ENCODE measurements at places on chromosomes 7 and 10. TPM values are rescaled to one million over a fixed set of nuclear protein-coding genes. Genes with fewer than 3 reads are reported as not detected.
A peak's percentile ranks its signal among the peaks of the same experiment; 100 is the strongest.

EBLN1 gene
- not detected for total RNA-seq

GRCh38 chr10:12228851-12229250 is 32.9 kb downstream of the CDC123 start:
- DNase-seq, result no peak

GRCh38 chr7:52741670-52742290 is 293.7 kb upstream of the POM121L12 start:
- DNase-seq, result no peak

STEAP2 gene
- not detected for total RNA-seq

DNA sequence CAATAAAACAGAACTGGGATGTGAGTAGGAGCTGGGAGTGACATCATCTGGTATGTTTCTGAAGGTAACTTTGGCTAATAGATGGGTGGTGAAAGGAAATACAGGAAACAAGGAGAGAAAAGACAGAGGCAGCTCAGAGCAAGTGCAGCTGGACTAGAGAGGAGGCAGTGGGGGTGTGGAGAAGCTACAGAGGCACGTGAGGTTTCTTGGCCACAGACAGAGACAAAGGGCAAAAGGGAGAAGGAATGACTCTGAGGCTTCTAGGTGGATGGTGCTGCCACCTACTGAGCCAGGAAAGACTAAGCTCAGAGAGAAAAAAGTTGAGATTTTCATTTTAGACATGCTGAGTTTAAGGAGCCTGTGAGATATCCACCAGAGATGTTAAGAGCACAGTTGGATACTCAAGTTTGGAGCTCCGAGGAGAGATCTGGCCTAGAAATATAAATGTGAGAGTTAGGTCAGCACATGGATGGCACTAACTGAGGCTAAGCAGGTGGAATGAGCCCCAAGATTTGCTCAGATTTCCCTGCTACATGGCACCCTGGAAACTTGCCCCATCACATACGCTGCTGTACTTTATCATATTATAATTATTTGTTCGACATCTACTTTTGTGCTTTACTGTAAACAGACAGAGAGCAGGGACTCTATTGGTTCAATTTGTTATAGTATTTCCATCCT is 293.0 kb upstream of the IMMP2L start:
- peak; percentile 28 for DNase-seq

- DNase-seq, result no peak
These were observed 19.8 kb downstream of the SHH start for GRCh38 chr7:155792315-155792960.

WIPF3 gene
- not detected for total RNA-seq

- DNase-seq, result no peak
These were observed 10.6 kb upstream of the GIMAP4 start for GRCh38 chr7:150556521-150557138.

- DNase-seq, result peak; percentile 42
These were observed at the start of gene TBXAS1 for GRCh38 chr7:139829025-139829774. Gene TBXAS1, plus strand, starts transcription at chr7:139829264. Its CDS starts 127 bp downstream, at chr7:139829391.

GRCh38 chr10:124728830-124729661 is 15.1 kb downstream of the FAM53B start:
- DNase-seq, result no peak

GRCh38 chr10:99926925-99927720 is 82.6 kb downstream of the DNMBP start:
- DNase-seq, result no peak

- peak; percentile 1 for DNase-seq
These were observed 101.1 kb downstream of the PTPRE start for GRCh38 chr10:128007971-128008370.

SORBS1 gene
- 0.69 TPM for total RNA-seq

DNA sequence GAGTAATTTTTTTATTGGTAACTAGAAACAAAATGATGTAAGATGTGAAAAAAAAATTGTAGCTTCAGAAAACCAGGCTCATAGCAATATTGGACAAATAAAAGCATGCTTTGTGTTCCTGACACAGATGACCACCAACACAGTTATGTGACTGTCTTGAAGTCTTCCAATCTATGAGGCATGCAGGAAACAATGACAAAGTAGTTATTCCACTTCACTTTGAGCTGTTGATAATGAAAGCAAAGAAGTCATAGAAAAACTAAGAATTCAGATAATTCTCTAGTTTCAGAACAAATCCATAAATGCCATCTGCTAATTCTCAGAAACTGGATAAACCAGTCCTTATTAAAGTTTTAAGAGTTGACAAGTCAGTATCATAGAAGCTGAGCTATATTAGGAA is 378.4 kb upstream of the SEMA3D start:
- no peak for DNase-seq

LRRN3 gene
- total RNA-seq, result 8.0 TPM

DNA sequence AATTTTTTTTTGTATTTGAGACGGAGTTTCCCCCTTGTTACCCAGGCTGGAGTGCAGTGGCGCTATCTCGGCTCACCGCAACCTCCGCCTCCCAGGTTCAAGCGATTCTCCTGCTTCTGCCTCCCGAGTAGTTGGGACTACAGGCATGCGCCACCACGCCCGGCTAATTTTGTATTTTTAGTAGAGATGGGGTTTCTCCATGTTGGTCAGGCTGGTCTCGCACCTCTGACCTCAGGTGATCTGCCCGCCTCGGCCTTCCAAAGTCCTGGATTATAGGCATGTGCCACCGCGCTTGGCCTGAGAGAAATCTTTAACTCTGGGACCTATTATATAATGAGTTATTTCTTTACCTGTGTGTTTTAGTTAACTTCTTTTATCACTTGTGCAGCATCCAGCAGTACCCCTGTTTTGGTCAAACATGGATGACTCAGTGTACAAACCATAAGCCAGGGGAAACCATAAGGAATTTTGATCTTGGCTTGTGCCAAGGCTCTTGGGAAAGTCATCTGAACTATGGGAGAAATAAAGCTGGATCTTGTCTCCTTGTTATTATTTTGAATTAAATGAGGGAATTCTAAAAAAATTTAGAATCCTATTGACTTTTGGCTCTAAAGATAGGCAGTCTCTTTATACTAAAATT is 23.6 kb upstream of the ZRANB1 start:
- peak; percentile 26 for DNase-seq

DNA sequence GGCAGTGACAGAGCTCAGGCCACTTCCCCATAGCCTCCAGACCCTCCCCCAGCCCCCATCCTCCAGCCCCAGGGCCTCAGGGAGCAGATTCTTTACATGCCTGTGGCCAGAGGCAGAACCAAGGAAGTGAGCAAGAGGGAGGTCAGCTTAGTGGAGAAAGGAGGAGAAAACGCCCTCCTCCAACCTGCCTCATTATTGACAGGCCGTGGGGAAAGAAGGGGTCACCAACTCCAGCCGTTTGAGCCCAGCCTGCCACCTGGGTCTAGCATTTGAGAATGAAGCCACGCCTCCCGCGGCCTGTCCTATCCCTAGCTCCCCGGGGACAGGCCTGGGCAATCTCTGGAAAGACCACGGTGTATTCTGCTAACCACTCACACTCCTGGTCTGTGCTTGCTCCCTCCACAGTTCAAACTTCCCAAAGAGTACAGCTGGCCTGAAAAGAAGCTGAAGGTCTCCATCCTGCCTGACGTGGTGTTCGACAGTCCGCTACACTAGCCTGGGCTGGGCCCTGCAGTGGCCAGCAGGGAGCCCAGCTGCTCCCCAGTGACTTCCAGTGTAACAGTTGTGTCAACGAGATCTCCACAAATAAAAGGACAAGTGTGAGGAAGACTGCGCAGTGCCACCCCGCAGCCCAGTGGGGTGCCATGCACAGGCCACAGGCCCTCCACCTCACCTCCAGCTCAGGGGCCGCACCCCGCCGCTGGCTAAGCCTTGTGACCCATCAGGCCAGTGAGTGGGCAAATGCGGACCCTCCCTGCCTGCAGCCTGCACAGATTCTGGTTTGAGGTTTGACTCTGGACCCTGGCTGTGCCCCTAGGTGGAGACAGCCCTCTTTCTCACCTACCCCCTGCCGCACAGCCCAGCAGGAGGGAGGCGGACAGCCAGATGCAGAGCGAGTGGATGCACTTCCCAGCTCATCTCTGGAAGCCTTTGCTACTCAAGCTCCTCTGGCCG is 14.3 kb upstream of the TRIM8 start:
- DNase-seq, result no peak

- peak; percentile 67 for DNase-seq
These were observed 9.6 kb downstream of the FAM53B start for GRCh38 chr10:124734311-124735166.

FBXL13 gene
- 0.83 TPM for total RNA-seq

ANKRD2 gene
- total RNA-seq, result not detected

DNA sequence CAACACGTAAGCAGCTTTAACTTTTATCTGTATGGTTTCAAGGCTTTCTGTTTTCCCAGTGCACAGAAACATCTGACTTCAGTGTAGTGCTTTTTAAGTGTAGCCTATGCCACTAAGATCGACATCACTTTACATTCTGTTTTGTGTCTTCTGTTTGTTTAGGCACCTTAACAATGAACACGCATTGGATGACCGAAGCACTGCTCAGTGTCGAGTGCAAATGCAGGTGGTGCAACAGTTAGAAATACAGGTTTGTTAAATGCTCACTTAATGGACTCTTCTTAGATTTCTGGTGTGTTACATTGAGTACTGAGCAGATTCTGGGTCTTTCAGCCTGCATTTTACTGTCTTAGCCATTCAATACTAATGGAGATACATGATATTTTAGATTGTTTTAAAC is 237.4 kb downstream of the FOXP2 start:
- DNase-seq, result no peak

DNA sequence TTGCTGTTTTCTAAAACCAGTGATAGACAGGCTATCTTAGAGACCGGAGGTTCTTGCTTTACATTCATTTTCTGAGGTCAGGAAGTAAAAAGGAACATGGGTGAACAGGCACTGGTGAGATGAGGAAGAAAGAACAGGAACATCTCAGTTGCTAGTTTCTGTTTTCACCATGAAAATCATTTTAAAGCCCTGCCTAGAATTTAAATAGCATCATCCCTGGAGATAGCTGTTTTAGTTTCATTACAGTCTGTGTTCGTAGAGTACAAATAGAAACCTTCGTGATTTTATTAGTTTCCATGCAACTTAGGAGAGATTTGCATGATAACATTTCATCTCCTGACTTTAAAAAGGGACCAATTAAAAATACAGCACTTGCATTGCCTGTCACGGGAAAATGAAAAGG is 14.7 kb downstream of the KCNMA1 start:
- DNase-seq, result no peak

DNA sequence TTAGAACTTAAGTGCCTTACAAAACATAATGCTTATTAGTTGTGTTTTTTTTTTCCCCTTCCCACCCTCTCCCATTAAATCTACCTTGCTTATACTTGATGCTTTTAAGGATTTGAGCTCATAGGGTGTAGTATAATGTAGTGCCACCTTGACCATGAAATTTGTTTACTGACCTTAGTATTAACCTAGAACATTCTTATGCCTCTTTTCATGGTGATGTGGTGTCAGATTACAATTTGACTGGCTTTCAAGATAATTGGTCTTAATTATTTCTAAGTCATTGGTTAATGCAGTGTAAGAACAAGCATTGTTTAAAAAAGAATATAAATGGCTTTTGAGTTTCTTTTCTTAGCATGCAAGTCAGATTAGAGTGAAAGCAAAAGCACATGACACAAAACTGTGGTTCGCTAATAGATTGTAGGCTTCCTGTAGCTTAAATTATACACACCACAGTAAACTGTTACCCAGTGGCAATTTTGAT is 61.8 kb downstream of the ADD3 start:
- DNase-seq, result no peak

- DNase-seq, result peak; percentile 44
These were observed 1.4 kb downstream of the LANCL2 start for GRCh38 chr7:55366461-55367070.

GRCh38 chr7:47392241-47392759 is 189.6 kb downstream of the TNS3 start:
- DNase-seq, result no peak

GRCh38 chr7:18213652-18214051 is 186.0 kb upstream of the PRPS1L1 start:
- no peak for DNase-seq

- no peak for DNase-seq
These were observed 43.8 kb upstream of the SEMA3D start for GRCh38 chr7:85230623-85231022.

DNA sequence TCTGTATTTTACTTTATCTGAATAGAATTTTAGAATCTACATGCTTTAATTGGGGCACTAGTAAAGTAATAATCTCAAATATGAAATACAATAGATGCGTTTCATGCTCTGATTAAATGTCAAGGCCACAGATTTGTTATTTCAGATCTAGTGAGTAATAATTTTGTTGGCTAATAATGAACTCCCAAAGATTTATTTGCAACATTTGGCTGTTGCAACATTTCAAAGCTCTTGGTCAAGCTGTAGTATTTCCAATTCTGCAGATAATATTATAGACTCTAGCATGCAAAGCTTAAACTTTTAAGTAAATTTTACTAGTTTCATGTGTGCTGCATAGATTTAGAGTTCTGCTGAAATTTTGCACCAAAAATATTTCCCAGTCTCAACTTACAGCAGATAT is 16.7 kb downstream of the LRRN3 start:
- DNase-seq, result no peak

VKORC1L1 gene
- 17.6 TPM for total RNA-seq

DNA sequence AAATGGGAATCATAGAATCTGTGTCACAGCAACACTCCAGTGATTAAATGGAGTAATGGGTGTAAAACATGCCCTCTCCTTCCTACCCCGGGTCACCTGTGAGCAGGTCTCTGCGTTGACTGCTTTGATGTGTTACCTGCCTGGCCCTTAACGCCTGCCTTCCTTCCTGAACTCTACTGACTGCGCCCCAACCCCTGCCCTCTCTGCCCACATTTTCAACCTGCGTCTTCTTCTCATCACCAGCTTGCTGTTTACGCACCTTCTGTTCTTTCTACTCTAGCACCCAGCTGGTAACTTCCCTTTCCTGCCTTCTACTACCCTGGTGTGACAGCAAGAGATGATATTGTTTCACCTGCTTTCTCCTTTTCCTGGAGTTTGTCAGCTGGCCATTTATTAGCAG is 303.0 kb upstream of the LRGUK start:
- no peak for DNase-seq

GRCh38 chr10:101164020-101164419 is 32.9 kb downstream of the TLX1 start:
- DNase-seq, result no peak

GRCh38 chr10:98915911-98916310 is 319.7 kb downstream of the HPSE2 start:
- DNase-seq, result no peak

GRCh38 chr10:1563028-1563427 is 174.3 kb downstream of the ADARB2 start:
- no peak for DNase-seq

DNA sequence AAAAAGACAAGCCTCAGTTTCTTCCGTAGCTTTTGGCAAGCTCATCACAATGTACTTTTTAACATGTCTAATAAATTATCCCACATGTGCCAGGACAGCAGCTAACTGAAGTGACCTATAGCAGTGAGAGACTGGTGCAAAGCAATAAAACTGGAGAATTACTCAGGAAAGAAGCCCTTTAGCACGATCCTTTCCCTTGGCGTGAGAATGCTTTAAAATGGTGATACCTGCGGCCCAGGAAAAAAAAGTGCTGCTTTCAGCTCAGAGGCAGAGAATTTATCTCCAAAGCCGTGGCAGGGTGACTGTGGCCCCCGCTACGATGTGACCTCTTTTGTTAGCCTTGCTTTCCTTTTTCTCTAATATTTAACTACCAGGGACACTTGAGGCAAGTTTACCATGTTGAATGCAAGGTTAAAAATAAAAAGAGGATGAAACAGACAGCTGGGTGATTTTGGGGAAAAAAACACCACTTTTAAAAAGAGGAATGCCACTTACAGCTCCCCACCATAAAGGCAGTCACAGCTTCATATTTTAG is 184.0 kb downstream of the FANK1 start:
- no peak for DNase-seq
